ENCODE measurements at places on chromosomes 2 and 18.

GRCh38 chr2:23485841-23486683, 101.1 kb downstream of the KLHL29 start:
- DNase-seq, result no peak

- no peak for DNase-seq
Observed at GRCh38 chr18:22604390-22604985, 186.8 kb upstream of the CTAGE1 start.

GRCh38 chr18:74299746-74300145, 8.0 kb upstream of the CYB5A start:
- DNase-seq, result no peak

DNA sequence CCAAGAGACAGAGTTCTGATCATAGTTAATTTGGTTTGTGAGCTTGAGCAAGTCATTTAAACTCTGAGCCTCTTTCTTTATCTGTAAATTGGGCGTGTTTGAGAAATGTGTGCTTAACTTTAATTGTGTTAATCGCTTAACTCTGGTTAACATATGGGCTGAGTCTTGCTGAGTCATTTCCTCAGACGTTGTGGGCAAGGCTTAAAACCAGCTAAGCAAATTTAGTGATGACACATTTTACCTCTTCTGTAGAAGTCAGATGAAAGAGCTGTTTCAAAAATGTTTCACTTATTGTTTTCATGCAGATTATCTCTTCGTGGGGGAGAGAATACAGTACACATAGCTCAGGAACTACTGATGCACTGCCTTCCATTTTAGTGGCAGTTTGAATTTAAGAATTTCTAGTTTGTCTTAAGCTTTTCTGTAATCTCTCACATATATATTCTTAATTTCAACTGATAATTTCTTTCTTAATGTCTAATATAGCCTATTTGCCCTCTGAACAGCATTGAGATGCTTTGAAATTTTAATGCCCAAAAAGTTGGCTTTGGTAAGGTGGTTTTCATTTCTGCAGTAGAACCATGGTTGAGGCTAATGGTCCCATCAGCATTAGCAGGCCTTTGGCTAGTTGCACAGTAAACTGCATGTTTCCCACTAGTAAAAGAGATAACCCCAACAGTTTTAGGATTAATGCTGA, 34.9 kb downstream of the RAB10 start:
- no peak for DNase-seq

DNA sequence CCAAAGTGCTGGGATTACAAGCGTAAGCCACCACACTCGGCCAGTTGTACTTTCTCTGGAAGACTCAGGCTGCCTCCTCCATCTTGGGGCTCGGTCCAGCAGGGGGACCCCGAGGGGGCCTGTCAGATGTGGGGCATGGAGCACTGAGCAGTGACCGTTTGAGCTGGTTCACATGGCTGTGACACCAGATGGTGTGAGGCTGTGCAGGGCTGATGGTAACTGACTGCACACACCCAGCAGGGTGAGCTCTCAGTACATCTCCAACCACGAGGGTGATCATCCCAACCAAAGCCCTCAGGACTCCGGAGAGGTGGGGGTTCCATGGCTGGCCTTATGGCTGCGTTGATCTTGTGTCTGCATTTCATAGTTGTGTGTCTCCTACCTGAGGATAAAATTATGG, 63.4 kb downstream of the FAM168B start:
- DNase-seq, result no peak

DNA sequence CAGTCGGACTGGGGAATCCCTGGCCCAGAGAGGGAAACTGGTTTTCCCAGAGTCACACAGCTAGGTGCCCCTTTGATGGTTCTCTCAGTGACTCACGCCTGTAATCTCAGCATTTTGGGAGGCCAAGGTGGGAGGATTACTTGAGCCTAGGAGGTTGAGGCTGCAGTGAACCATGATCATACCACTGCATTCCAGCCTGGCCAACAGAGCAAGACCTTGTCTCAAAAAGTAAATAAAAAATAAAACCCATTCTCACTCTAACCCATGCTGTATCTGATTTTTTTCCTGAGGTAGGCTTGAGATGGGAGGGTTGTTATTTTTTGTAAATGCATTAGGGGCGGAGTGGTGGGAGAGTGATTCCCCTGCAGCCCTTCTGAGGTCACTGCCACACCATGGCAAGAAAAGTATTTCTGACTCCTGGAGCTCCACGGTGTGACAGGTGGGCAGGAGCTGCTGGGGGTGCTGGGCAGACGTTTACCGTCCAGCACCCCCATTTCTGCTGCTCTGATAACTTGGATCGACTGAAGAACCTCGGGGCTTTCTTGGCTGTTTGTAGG, 60.3 kb downstream of the HPCAL1 start:
- DNase-seq, result no peak

DNA sequence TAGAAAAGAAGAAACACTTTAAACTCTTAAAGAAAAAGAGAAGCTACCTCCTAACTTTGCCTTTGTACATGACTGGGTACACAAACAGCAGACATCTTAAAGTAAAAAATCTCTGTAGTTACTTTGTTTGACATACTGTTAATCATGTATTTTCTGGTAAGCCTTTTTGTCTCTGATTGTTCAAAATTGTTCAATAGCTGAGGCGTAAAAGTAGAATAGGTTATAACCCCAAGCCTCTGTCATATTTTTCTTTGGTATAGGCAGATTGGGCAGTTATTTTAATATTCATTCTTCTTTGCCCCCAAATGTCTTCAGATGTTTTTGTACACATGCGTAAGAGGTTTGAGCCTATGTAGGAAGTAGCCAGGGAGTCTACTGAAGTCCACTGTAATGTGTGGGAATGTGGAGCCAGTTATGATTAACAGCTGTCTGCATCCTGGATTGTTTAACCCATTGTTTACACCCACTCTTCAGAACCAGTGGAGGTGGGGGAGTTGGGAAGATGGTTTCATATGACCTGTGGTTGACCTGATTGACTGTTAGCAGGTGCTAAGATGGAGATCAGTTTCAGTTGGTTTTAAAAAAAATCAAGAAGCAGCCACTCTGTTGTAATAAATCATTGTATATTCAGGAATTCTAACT, 150.5 kb downstream of the TANC1 start:
- DNase-seq, result no peak

DNA sequence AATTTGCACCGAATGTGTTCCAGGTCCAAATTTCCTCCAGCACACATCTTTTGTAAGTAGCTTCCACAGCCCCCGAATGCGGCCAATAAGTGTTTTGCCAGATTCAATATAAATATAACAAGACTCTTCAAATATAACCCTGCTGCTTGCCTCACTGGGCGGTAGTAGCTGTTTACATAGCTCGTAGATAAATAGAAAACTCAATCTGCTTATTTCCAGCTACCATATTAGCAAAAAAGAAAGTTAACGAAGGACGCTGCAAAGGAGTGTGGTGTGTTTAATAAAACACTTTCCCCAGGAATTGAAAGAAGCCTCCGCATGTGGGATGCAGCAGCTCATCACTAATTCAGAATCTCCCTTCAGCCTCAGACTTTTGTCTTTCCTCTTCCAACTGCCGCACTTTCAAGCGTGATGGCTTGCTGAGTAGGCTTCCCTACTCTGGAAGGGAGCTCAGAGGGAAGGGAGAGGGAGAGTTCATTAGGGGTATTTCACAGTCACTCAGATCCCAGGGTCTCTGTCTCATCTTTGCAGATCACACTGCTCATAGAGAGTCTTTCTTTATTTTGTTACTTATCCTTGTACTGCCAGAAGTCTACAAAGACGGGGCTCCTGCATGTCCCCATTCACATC, 367.0 kb downstream of the RND3 start:
- no peak for DNase-seq

- no peak for DNase-seq
Observed at GRCh38 chr2:113058998-113059960, at the start of gene IL36RN. IL36RN (plus strand) TSS chr2:113059198; CDS start chr2:113059439, 241 bp downstream.

DNA sequence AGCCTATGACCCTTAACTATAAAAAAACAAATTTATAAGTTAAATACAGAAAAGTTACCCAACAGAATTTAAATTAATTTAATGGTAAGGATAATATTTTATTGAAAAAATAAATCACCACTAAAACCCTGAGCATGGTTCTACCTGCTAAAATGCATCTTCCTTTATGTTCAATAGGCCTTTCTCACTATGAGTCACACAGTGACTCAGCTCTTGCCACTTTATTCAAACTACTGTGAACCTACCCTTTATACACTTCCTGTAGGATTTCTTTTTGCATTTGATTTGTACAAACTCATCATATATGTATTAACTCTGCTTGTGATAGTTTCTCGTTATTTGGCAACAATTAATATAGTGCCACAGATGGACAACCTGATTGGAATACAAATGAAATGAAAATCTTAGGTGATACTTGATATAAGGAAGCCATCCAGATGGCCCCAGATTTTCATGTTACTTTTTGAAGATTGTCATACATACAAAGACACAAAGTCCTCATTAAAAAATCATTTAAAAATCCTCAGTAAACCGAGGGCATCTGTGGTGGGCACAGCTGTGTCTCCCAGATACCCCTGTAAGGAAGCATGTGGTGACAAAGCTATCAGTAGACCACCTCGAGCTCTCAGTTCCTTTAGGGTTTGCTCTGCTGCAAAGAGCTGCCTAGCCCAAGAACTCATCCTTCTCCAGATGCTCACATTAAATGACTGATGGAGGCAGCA, 55.2 kb upstream of the COBLL1 start:
- no peak for DNase-seq

GRCh38 chr2:96927405-96928171, 57.7 kb upstream of the SEMA4C start:
- DNase-seq, result no peak

- no peak for DNase-seq
Observed at GRCh38 chr2:23286758-23287704, 97.9 kb upstream of the KLHL29 start.

- no peak for DNase-seq
Observed at GRCh38 chr2:38907743-38908562, 18.3 kb downstream of the ARHGEF33 start.

DNA sequence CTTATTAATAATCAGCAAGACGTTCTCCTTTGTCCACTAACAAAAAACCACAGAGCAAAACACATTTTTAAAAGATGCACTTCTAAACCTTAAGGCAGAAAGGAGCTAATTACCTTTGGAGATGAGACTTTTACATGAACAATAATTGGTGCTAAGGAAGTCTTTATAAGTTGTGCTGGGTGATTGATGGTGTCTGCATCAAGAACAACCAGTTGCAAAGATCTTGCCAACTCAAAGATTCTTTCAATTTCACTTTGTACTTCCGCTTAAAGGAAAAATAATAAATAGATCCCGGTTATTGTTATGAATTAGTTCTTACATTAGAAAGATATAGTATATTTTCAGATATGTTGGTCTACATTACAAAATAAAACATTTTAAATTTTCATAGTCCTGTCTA, 26.9 kb upstream of the ARL5A start:
- no peak for DNase-seq

- no peak for DNase-seq
Observed at GRCh38 chr2:45505138-45505537, 105.9 kb downstream of the SRBD1 start.

DNA sequence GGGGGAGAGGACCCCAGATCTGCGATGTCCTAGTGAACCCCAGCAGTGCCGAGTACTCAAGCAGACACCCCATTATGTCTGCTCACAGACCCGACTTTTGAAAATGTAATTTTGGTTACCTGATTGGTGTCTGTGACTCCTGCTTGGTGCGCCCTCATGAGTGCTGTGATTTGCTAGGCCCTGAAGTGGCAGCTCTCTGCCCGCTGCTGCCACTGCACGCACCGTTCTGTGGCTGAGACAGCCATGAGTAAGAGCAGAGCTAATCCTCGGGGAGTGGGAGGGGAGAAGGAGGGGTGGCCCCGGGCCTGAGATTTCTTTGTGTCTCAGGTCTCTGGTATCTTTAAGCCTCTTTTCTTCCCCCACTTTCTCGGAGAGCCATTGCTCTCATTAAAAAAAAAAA, 18.2 kb downstream of the FHOD3 start:
- no peak for DNase-seq

GRCh38 chr2:910698-911097, 40.0 kb upstream of the SNTG2 start:
- no peak for DNase-seq

DNA sequence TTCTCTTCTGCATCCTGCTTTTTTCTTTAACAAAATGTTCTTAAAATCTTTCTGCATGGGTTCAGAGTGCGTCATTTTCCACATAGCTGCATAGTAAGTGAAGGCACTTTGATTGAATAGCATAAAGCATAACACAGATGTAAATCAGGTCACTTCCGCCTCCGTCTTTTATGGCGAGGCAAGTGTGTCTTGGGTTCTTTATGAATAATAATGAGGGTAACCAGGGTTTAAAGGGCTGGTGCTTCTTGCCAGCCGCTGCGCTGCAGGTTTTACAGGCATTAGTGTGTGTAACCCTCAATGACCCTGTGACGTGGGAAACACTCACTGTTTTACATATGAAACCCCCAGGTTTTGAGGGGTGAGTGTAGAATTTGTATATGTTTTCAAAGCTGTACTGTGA, 164.2 kb downstream of the MYT1L start:
- no peak for DNase-seq

DNA sequence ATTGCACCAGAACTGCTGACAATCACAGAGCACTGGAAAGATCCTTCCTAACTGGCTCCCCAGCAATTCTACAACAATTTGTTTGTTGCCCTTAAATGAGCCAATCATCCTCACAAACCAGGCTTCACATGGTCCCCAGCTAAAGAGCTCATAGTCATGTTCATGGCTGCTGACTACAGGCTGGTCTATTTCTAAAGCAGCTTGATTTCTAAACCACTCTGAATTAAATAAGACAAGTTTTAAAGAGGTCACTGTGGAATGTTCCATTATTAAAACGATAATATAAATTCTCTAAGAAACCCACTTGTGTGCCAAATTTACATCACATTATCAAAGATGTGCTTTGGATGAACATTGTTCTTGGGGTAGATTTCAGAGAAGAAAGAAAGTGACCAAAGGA, 110.7 kb downstream of the COPS8 start:
- DNase-seq, result no peak

DNA sequence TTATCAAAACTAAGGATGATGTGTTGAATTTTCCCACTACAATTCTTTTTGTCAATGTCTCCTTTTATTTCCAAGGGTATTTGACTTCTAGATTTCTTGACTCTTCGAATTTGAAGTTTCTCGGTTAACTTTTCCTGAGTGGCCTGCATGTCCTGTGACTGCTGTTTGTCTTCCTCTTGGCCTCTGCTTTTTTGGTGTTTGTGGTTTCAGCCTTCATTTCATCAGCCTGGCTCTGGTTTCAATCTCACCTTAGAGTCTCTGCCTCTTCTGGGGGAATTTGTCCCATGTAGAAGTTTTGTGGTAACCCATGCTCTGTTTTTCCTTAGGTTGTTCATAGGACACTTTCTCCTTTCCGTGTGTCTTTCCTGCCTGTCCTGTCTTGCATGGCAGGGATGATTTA, 28.3 kb upstream of the SNED1 start:
- no peak for DNase-seq
